ENCODE measurements at places on chromosomes 12 and 14. TPM values are rescaled to one million over a fixed set of nuclear protein-coding genes. Genes with fewer than 3 reads are reported as not detected.

MYO1H gene
- not detected for total RNA-seq

ACVR1B gene
- 16.0 TPM for total RNA-seq

SLCO1B1 gene
- 0.26 TPM for total RNA-seq

KIF26A gene
- total RNA-seq, result 3.7 TPM

TAS2R9 gene
- total RNA-seq, result not detected

TAS2R31 gene
- not detected for total RNA-seq

PRB2 gene
- total RNA-seq, result not detected

MFAP5 gene
- not detected for total RNA-seq

Measured in A549 treated with CpdA at 1 μM for 4 hours (cell line).